Esophagus squamous epithelium (tissue), 5 donors: ENCODE measurements at places on chromosomes 6 and 20.

DNA sequence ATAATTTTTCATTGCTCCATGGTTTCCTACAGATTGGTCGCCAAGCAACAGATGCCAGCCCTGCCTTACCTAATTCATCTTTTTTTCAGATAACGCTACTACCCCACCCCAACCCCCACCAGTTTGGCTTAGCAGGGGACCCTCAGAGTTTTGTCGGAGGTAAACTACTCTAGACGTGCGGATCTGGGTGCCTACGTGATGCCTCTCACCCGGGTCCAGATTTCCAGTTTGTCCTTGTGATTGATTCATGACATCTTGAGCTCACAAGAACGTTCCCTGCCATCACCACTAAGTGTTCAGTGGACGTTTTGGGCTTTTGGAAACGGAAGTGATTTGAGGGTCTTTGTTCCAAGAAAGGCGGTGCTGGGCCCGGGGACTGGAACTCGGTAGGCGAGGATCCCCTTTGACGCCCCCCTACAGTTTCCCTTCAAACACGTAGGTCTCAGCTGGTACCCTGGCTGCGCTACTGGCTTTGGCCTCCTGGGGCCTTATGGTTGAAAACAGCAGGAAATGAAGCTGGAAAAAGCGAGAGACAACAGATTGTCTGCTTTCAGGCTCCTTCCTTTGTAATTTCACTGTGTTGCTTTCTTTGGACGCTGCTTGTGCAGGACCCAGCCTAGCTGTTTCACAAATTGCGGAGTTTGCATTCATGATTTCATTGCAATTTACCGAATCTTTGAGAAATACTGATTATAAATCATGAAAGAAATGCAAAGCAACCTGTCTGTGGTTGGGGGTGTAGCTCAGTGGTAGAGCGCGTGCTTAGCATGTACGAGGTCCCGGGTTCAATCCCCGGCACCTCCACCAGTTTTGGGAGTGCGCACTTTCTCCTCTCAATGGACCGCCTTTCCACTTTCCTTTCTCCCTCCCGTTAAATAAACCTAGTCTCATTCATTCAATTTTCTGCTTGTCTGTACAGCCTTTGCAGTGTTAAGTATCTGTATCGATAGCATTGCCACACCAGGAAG, 81.0 kb downstream of the GPX5 start:
- DNase-seq, result no peak

DNA sequence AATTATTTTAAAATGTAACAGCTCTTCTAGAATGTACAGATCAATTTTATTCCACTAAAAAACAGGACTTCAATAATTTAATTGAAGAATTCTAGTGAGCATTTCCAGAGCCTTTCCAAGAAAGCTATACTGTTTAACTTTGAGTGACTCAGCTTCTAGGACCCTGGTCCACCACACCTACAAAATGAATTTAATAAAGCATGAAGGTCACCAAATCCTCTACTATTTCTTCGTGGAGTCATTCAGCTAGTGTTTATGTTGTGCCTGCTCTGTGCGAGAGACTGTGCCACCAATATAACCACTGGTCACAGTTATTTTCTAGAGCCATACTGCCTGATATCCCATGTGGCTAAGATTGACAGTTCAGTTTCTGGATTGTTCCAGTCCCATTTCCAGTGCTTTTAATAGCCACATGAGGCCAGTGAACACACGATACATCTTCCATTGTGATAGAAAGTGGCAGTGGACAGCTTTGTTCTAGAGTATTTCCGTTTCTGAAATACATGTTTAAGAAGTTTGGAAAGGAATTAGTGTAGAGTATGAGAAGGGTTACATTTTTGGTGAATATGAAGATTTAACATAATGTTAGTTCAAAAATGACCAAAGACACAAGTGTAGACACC, 160.7 kb downstream of the MTHFD1L start:
- no peak for DNase-seq

DNA sequence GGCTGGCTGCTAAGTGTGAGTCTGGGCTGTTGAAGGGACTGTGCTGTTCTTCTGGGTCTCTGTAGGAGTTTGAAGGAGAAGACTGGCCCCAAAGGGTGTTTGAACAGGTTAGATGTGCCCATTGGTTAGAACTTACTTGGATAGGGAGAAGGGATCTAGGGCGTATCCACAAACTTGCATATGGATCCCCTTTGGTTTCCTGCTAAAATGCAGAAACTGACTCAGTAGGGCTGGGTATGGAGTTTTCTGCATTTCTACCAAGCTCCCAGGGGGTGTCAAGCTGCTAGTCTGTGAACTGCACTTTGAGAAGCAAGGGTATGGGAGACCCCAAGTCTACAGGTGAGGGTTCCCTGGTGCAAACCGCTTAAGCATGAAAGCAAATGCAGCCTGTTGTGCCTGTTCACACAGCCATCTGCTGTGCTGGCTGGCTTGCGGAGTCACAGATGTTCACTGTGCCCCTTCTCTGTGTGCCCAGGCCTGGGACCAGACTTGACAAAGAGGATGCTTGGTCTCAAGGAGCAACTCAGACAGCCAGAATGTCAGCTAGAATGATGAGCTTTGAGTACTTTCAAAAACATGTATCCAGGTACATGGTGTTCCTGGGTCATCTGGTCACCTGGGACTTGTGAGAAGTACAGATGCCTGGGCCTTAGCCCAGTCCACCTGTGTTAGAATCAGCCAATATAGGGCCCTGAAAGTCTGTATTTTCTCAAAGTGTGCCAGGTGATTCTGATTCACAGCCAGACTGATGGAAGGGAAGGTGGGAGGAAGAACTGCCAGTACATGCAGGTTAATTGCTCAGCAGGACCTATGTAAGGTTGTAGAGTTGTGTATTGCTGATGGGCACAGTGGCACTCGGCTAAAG, 7.4 kb downstream of the PPP1R16B start:
- DNase-seq, result no peak

- no peak for DNase-seq
Measured at GRCh38 chr6:157514659-157515496, 133.9 kb downstream of the ZDHHC14 start.
